AG09309 (cell line): ENCODE measurements at places on chromosomes 4 and X.

- no peak for DNase-seq
Observed at GRCh38 chrX:117680286-117680685, 436.3 kb downstream of the KLHL13 start.

GRCh38 chrX:68808686-68809357, 20.0 kb upstream of the EFNB1 start:
- no peak for DNase-seq

GRCh38 chr4:152661649-152662048, 18.1 kb downstream of the TMEM154 start:
- no peak for DNase-seq

DNA sequence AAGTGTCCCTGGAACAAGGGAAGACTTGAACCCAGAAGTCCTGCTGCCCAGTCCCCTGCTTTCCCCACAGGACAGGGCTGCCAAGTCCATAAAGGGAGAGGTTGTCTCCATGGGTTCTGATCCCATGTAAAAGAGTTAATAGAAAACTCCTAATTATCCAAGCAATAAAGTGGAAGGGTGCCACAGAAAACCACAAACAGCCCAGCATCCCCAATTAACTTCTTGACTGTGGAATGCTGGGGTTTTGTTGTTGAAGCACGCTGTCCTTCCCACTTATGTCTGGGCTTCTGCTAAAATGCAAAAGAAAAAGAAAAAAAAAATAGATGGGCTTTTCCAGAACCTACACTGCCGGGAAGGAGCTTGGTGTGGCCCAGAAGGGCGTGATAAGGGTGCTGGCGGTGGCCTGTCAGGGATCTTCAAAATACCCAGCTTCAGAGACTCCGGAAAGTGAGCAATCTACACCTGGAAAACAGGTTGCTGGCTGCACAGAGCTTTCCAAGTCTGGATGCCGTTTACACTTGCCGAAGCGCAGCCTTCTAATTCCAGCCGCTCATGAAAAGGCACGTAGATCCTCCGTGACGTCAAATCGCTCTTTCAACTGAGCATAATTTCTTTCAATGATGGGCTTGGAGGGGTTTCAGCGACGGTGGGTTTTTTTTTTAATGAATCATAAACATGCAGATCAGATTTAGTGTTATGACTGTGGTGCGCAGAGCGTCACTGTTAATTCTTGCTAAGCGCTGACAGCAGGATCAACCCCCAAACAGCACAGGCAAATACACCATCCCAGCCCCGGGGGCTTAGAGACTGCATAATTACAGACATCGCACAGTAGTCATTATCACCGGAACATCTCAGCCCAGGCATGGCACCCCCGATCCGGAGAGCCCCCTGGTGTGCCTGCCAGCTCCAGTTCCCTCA, 197.6 kb downstream of the BCOR start:
- no peak for DNase-seq

DNA sequence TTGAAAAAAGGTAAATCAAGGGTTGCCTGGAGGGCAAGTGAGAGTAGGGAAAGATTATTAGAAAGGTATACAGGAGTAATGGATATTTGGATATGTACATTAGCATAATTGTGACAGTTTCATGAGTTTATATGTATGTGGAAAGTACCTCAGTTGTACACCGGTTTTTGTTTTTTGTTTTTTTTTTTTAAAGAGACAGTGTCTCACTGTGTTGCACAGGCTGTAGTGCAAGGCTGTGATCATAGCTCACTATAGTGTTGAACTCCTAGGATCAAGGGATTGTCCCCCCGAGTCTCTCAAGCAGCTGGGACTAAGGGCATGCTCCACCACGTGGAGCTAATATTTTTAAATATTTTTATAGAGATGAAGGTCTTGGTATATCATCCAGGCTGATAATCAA, 15.3 kb upstream of the HPGD start:
- no peak for DNase-seq

DNA sequence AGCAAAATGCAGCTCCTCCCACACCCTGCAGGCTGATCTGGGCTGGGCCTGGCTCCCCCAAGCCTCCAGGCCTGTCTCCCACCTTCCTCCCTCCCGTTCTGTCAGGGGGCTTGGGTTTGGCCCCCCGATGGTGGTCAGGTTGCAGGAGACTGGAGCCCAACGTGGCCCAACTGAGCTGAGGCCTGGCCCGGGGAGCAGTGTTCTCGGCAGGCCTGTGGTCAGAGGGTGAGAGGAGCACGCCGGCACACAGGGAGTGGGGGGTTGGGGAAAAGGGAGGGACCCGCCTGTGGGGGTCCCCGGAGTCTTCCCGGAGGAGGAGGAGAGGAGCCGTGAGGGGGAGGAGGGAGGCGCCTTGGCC, 43.2 kb upstream of the NKX1-1 start:
- no peak for DNase-seq

- DNase-seq, result no peak
Observed at GRCh38 chrX:291411-291901, 10.3 kb downstream of the PLCXD1 start.

- DNase-seq, result no peak
Observed at GRCh38 chrX:132375941-132376340, 112.9 kb downstream of the MBNL3 start.

DNA sequence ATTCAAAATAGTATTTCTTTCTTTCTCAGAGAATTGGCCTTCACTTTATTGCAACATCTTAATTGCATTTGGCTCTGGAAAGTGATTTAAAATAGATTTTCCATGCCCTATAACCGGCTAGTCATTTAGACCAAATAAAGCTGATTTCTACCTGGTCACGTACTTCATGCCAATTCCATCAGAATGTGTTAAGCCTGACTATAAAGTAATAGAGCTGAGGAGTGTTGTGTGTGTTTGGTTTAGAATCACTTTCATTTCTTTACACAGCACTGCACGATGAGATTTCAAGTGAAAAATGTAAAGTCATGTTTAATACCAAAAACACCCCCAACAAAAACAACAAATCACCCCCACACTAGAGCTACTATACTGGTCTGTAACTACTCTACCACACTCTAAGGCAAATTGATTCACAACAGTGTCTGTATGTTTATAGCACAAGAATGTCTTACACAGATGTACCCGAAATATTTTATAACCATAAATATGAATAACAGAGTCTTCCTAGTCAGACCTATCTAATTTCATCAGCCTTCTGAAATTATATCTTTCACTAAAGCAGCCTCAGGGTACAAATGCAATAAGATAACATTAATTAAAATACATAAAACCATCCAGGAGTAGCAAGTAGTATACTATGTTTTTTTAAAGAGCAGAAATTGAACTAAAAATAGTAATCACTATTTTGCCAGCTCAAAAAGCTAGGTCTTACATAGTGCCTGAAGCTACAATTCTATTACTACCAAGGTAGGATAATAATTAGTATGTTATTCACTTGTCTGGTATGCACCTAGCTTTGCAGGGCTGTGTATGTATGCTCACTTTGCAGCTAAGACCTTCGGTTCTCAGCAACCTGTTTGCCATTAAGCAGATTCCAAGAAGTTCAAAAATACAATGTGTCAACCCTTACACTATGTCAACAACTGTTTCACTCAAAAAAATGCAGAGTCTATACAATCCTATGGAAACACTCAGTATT, 28.4 kb downstream of the APBB2 start:
- no peak for DNase-seq

- DNase-seq, result no peak
Observed at GRCh38 chr4:70437197-70437596, 34.8 kb upstream of the MUC7 start.

DNA sequence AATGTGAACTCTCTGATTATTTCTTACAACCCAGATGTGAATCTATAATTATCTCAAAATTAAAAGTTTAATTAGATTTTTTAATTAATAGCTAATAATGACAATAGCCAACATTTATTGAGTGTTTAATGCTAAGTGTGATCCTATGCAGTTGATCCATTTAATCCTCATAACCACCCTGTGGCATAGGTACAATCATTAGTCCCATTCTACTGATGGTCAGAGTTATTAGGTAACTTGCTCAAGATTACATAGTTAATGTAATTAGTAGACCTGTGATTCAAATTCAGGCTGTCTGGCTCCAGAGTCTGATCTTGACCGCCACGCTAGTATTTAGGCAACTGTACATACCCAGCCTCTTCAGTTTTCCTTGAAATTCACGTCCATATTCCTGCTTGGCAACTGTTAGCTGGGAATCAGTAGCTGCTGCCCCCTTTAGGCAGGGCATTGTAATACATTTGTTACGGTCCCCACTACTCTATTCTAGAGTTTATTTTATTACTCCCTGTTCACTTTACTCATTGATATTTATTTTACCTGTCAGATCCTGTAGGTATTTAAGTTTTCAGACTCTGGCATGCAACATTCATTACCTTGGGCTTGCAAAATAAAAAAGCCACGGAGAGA, 20.6 kb upstream of the TEC start:
- no peak for DNase-seq

GRCh38 chr4:124525524-124525923, 187.0 kb downstream of the ANKRD50 start:
- DNase-seq, result no peak

- DNase-seq, result no peak
Observed at GRCh38 chrX:38282049-38282448, 45.3 kb downstream of the RPGR start.

- no peak for DNase-seq
Observed at GRCh38 chrX:18961686-18962085, 22.2 kb downstream of the PHKA2 start.

GRCh38 chr4:154294652-154295350, 196.8 kb downstream of the DCHS2 start:
- no peak for DNase-seq

- no peak for DNase-seq
Observed at GRCh38 chr4:20487852-20488251, 212.4 kb upstream of the PACRGL start.

DNA sequence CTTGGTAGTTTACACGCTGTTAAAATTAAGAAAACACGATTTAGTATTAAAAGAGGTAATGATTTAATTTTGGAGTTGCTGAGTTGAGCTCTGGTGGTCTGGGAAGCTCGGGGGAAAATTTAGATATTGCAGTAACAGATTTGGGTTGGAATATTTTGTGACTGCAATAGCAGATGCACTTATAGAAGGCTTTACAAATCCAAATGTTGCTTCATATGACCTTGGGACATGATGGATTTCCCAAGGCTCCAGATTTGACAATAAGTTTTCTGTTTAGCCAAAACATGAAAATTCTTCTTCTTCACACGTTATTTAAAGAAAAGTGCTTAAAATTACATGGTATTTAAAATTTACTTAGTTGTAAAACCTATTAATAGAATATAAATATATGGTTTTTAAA, 302.0 kb downstream of the SPRY1 start:
- DNase-seq, result no peak

DNA sequence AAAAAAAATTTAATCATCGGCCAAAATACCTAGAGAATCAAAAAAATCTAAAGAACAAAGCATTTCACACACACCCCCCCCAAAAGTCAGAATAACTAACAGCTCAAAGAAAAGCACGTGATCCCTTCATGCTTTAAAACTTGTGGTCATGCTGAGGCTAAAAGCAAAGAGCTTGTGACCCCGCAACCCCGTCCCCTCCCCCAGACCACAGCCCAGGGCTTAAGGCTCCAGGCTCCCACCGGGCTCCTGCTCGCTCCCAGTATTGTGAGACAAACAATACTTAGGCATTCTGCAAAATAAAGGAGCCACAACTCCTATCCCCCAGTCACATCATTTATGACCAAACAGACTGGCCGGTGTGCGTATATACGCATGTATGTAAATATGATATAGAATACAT, 62.1 kb upstream of the CCDC160 start:
- no peak for DNase-seq

DNA sequence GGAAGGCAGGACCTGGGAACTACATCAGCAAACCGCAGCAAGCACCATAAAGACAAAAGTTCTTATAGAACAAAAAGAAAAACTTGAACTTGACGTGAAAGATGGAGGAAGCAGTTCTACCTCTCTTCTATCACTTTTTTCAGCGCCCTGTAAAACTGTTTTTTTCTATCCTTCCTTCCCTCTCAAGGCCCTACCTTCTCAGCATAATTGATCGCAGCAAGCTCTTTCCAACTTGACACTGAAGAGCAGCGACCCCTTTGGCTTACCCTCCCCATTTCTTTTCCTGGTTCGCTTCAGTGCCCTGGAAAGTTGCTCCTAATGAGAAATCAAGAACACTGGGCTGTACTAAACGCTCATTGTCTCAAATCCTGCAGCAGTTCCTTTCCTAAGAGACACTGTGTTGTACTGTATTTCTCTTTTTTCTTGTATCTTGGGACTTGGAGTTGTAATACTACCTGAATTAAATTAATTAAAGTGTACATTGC, 150.6 kb upstream of the SLC4A4 start:
- no peak for DNase-seq

- DNase-seq, result no peak
Observed at GRCh38 chr4:154528869-154529268, 21.3 kb downstream of the PLRG1 start.

DNA sequence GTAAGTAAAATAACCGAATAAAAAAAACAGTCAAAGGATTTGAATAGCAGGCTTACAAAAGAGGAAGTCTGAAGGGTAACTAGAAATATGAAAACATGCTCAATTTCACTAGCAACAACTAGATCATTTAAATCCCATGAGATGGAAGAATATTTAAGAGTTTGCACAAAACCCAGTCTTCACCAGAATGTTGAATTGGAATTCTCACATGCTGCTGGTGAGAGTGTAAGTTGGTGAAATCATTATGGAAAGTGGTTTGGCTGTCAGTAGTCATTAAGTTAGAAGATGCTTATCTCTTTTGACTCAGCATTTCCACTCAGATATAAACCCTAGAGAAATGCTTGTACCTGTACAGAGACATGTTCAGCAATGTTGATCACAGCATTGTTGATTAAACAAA, 110.1 kb downstream of the PGRMC2 start:
- DNase-seq, result no peak

DNA sequence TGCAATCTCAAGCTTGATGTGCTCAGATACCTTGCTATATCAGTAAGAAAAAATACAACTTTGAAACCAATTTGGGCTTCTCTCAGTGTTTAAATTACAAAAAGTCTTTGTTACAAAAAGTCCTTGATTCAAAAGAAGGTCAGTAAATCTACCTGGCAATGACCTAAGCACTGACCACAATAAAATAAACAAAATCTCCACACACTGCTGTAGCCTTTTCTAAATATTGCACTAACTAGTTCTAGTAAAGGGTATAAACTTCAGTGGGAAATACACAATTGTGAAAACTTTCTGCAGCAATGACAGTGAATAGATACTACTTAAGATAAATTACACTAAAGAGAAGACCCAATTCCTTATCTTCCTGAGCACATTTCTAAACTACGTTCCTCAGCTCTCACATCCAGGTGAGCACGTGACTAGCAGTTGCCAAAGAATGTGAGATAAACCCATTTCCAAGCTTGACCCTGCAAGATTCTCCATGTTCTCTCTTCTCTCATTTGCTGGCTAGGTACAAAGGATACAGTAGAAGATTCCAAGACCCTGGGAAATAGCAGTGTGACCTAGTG, 81.4 kb upstream of the GPR34 start:
- no peak for DNase-seq

- DNase-seq, result no peak
Observed at GRCh38 chr4:102500352-102500695, 835 bp upstream of the NFKB1 start.

GRCh38 chrX:14039344-14039743, 9.7 kb upstream of the GEMIN8 start:
- no peak for DNase-seq
